ENCODE measurements at places on chromosomes 12 and 14.

DNA sequence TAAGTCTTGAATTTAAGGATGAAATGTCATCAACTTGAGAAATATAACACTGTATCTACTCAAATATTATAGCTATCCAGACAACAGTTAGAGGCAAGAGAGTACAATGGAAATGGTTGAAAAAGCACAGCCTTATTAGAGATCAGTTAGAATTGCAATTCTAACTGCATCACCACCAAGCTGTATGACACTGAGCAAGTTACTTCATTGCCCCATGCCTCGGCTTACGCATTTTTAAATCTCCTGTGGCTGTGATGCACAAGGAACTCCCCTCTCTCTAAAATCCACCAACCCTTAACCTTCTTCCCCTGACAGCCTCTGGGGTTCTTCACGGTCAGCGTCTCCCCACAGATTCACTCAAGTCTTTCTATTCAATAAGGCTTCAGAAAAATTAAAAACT, 75.1 kb downstream of the MED13L start:
- DNase-seq, result no peak

DNA sequence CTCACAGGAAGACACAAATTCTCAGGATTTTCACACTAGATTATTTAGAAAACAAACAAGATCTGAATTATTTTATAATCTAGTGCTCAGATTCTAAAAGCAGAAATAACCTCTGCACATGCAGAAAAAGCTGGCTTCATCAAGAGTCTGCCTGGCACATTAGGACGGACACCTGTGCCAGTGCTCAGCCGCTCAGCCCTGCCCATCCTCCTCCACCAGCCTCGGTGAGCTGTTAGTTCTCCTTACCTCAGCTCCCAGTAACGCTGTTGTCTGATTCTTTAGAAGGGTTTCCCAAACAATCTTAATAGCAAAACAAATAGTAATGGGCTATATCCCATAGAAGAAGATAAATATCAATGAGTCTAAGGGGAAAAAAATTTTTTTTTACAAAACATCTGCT, 27.7 kb downstream of the DUSP16 start:
- no peak for DNase-seq

DNA sequence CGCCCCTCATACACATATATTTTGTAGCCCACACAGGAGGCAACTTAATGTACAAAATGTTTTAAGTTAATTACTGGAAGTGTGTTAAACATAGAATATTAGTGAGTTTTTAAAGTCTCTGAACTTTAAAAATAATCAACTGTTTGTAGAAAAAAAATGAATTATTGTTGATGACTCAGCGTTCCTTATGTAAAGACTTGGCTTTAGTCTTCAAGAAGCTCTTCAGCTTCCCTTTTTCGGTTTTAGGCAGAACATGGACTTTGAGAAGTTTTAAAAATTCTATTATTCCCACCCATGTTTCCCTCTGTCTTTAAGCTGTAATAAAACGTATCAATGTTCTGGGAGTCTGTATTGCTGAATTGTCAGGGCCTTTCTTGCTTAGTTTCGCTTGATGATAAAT, 269.5 kb downstream of the FBXL14 start:
- DNase-seq, result no peak

DNA sequence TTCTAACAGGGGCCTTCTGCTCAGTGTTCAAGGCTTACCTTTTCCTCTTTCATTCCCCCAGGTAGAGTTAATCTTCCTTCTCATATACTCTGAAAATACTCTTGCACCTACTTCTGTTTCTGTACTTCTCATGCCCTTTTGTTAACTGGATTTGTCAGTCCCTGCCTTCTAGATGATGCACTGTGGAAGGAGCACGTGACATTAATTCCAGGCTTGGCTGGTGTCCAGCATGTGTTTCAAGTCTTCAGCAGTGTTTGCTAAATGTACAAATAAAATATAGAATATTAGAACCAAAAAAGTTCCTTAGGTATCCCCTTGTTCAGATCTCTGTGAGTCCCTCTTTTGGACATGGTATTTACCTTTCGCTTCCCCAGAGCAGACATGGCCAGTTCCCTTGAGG, 27.9 kb upstream of the EVL start:
- DNase-seq, result peak; percentile 48

- no peak for DNase-seq
Measured at GRCh38 chr12:118166946-118167345, 31.0 kb downstream of the PEBP1 start.

DNA sequence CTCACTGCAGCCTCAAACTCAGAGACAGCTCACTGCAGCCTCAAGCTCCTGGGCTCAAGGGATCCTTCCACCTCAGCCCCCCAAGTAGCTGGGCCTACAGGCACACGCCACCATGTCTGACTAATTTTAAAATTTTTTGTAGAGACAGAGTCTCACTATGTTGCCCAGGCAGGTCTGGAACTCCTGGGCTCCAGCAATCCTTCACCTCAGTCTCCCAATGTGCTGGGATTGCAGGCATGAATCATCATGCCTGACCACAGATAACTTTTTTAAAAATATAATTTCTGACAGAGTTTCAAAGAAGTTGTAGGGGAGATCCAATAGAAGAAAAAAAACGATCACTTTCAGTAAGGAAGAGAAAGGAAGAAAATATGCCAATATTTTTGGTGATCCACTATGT, 189.7 kb upstream of the CDKN3 start:
- DNase-seq, result no peak

- no peak for DNase-seq
Measured at GRCh38 chr12:116561181-116561821, 2.1 kb downstream of the MAP1LC3B2 start.

GRCh38 chr12:47602325-47602724, 103.5 kb downstream of the RPAP3 start:
- no peak for DNase-seq

DNA sequence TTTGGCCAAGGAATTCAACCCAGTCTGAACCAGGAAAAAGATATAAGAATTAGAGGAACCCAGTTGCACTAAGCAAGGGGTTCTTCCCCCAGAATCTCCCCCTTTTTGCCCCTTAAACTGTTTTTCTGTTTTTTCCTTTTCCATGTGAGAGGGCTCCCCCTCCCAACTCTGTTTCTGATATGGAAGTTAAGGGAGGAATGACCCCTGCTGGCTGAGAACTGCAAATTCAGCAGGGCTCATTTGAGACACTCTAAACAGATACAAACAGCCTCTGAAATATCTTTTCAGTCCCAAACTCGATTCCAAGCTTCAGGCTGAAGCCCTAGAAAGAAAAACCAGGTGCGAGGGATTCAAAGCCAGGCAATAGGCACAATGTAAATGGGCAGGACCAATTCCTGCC, 132.7 kb downstream of the SLC41A2 start:
- DNase-seq, result no peak

DNA sequence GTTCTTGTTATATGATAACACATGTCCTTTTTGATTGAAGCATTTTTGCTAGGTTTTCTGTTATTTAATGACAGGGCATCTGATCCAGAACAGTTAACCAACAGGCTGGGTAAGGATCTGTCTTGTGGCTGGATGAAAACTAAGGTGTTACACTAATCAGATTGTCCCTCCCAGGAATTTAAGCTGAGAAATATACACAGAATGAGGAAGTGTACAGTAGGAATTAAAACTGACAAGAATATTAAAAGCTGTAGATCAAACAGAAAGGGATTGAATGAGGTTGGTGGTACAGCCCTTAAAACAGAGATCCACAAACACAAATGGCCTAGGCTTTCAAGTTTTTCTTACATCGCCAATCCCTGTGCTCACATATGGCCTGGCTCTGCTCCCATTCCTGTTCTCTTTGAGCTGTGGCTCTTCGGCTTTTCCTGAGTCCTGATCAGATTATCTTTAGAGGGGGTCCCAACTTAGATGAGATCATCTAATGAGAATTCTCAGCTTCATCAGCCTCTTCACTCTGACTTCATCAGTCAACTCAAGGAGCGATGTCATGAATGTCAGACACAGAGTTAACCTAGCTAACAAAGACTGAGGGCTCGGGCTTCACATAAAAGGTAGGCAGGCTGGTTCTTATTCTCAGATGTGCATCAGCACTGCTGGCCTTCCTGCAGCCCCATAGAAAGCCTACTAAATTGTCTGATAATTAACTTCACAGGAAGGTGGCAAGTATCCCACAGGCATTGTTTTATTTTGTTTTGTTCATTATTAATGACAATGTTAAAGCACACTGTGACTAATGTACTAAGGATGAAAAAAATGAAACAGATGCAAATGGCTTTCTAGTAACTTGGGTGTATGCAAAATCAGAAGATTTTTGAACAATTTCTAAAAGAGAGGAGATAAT, 11.4 kb downstream of the PYGL start:
- DNase-seq, result no peak

DNA sequence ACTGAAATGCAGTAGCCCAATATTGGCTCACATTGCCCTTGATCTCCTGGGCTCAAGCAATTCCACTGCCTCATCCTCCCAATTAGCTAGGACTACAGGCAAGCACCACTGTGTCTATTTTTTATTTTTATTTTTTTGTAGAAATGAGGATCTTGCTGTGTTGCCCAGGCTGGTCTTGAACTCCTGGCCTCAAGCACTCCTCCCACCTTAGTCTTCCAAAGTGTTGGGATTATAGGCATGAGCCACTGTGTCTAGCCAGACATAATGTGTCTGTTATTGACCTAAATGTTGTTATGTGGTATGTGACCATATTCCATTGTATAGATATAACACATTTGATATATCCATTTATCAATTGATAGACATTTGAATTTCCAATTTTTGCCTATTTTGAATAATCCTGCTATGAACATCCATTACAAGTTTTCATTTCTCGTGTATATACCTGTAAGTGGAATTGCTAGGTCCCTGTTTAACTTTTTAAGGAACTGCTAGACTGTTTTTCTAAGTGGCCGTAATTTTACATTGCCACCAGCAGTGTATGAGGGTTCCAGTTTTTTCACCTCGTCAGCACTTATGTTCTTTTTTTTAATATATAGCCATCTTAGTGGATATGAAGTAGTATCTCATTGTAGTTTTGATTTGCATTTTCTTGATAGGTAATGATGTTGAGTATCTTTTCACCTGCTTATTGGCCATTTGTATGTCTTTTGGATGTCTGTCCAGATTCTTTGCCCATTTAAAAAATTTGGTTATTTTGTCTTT, 9.4 kb downstream of the USP15 start:
- no peak for DNase-seq

GRCh38 chr12:28268608-28269229, 78.5 kb downstream of the CCDC91 start:
- no peak for DNase-seq

GRCh38 chr12:105670672-105671071, 340.2 kb downstream of the C12orf75 start:
- DNase-seq, result no peak

DNA sequence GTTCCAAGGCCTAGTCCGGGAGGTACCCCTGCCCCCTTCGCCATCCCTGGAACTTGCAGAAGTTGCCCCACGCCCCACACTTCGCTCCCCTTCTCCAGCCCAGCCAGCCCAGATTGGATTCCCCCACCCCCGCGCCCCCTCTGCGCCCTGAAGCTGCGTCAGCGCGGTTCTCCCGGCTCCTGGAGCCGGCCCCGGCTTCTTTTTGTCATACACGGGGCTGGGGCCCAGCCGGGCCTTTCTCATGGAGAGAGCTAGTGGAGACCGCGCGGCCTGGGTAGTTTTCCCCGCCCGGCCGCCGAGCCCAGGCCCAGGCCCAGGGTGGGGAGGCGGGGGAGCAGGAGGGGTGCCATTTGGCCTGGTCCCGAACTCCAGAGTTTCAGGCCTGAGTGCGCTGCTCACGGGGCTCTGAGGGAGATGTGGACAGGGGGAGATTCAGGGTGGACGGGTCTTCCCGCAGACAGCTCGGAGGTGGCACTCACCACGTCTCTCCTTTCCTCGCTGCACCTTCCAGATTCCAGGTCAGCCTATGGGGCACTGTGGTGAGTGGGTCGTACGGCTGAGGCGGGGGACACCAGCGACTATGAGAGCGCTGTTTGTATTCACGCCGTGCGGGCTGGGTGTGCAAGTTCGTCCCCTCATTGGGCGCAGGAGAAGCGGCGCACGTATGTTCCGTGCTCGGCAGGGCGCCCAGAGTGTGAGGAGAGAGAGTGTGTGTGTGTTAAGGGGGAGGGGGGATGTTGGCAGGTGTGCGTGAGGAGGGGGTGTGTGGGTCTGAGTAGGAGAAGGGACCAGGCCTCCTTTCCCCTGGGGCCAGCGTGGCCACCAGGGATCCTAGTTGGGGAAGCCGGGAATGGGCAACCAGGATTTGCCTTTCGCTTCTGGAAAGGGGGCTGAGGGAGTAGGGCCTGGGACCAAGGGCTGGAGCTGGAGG, 785 bp upstream of the LHX5 start:
- DNase-seq, result no peak

DNA sequence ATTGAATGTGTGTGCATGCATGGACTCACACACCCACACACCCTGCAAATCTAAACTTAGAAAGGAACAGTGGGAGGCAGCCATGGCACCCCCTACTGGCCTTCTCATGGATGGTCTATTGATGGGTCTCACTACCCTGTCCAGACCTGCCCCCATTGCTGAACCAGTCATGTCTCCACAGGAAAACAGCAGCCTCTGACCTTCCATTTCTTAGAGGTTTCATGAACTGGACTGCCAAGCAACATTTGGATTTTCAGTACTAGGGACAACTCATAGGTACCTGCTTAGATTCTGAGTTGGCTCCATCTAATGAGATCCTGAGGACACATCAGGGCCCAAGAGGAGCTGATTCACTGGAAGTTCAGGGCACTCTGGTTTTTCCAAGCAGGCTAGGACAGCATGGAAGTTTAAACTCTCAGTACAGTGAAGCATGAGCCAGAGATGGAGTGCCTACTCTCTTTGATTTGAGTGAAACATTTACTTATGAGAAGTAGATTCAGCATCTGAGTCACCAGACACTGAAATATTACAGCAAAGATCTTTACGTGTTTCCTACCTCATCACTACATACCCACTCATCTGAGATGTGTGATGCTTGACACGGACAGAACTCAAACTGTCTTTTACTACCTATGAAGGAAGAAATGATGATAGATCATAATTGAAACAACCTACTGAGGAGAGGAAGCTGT, 98.9 kb upstream of the PLEKHG7 start:
- peak; percentile 53 for DNase-seq

All from skeletal muscle cell (primary cell).